Right hindlimb (tissue), 1 donor: ENCODE measurements at places on chromosomes 2 and 18.
A peak's percentile ranks its signal among the peaks of the same experiment; 100 is the strongest.

- no peak for DNase-seq
These were observed 502.3 kb upstream of the HS6ST1 start for GRCh38 chr2:128821010-128821409.

- no peak for DNase-seq
These were observed 8.2 kb downstream of the IL1A start for GRCh38 chr2:112776113-112776512.

GRCh38 chr2:222038067-222038802 lies 260.6 kb downstream of the PAX3 start:
- DNase-seq = no peak

- no peak for DNase-seq
These were observed 167.0 kb downstream of the AFF3 start for GRCh38 chr2:99975386-99975785.

DNA sequence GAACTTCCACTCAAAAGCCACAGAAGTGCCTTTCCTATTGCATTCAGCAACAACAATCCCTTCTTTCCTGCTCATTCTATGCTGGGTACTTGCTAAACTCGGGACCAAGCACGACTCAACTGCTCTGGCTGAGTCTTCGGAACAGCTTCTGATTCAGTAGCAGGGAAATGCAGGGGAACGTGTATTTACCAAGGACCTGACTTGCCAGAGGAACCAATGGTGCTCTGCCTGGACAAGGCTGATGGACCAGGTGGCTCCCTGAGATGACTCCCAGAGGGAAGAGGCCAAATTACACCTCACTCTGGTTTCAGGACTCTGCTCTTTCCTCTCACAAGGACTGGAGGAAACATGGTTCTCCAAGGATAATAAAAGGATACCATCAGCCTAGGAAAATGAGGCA lies 12.2 kb downstream of the CXCR2 start:
- no peak for DNase-seq

GRCh38 chr2:237453671-237454070 lies 33.4 kb upstream of the MLPH start:
- DNase-seq = no peak

GRCh38 chr18:69674966-69675365 lies 272.7 kb downstream of the CD226 start:
- no peak for DNase-seq

GRCh38 chr2:85433511-85434089 lies 15.1 kb downstream of the SH2D6 start:
- peak; percentile 94 for DNase-seq

DNA sequence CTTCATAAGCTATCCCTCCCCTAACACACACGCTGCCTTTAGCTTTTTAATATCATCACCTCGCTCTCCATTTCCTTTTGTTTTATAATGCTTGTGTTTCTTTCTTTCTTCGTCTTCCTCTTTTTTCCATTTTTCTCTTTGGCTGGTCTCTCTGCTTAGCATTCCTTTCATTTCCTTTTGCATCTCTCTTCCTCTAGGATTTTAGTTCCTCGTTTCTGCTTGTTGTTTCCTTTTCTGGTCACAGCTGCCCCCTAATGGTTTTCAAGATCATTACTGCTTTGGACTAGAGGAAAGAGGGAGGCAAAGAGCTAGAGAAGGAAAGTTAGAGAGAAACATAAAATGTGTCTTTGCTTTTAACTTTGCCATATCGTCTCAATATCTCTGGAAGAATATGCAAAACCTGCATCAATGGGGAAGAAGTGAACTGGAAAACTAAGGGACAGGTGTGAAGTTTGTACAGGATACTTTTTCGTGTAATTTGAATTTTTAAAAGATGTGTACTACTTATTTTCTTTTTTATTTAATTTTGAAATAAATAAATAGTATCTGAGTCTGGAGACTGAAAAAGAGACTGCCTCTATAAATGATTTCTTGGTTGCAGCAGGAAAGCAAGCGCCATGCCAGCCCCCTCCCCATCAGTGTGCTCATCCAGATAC lies 6.3 kb upstream of the NRP2 start:
- no peak for DNase-seq

- no peak for DNase-seq
These were observed 788.4 kb downstream of the EPHA4 start for GRCh38 chr2:220783671-220784070.

GRCh38 chr18:46096651-46097300 lies 1.3 kb downstream of the ATP5F1A start:
- no peak for DNase-seq
